ENCODE measurements at places on chromosomes 7 and 10.

- no peak for DNase-seq
Observed at GRCh38 chr10:116287906-116288501, 15.0 kb upstream of the GFRA1 start.

DNA sequence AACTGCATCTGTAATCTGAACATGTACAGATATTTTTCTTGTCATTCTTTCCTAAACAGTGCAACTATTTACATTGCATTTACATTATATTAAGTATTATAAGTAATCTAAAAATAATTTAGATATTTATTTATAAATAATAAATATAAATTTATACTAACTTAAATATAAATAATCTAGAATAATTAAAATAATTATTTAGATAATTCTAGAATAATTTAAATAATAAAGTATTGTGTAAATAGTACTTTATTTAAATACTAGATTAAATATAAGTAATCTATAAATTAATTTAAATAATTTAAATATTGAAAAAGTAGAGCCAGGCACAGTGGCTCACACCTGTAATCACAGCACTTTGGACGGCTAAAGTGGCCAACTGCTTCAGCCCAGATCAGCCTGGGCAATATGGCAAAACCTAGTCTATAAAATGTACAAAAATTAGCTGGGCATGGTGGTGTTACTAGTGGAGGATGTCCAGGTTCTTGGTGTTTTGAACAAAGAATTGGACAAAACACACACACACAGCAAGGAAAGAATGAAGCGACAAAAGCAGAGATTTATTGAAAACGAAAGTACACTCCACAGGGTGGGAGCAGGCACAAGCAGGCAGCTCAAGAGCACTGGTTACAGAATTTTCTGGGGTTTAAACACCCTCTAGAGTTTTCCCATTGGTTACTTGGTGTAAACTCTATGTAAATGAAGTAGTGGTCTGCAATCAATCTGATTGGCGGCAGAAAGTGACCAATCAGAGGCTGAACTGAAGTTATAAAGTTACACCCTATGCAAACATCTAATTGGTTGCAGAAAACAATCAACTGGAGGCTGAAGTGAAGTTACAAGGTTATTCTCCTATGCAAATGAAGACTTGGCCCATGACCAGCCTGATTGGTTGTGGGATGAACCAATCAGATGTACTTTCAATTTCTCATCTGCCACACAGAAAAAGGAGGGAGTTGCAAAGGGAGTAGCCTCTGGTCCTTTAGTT lies 100.2 kb upstream of the SP4 start:
- DNase-seq, result no peak

DNA sequence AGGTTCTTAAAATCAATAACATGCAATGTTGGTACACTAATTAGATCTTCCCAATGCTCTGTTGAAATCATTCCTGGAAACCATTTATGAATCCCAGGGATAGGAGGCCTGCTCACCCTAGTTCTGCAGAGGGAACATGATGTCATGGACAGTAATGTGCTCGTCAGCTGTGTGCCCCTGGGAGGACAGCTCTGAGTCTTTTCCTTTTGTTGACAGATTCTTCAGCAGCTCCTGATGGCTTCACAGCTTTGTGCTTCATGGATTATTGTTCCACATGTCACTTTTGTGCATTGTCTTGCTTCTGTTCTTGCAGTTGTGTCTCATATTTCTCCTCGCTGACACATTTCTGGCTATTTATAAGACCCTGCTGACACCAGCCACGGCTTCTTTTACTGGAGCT lies 367.5 kb downstream of the CCSER2 start:
- no peak for DNase-seq

- DNase-seq, result no peak
Observed at GRCh38 chr7:48140001-48140681, 31.1 kb upstream of the ABCA13 start.

DNA sequence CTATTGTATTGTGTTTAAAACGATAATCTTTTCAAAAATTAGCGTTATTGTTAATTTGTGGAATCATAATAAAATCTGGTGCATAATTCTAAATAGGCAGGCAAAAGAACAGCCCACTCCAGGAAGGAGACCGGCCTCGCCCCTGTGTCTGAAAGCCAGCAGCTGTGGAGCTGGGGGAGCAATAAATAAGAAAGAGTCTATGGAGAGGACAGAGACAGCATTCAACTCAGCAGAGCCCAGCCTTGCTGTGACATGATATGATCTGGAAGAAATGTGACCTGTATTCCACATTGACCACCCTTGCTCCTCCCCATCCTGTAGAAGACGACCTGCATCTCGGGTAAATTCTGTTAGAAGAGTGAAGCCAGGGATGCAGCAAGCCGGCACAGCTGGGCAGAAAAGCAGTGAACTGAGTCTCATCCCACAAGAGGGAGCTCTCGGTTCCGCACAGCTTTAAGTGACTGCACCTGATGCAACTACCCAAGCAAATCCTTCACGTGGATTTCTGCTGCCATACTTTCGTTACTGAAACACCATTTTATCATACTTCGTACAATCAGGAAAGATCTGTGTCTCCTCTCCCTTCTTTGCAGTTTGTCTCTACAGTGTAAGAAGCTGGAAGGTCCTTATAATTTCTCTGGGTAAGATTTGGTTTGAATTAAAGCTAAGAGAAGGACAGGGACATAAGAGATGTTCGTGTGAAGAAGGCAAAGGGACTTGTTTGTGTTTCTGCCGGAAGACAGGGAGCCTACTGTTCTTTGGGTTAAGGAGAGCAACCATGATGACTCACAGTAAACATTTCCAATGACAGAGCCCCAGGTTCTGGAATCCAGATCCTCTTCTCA lies 427.1 kb downstream of the GPAM start:
- DNase-seq, result no peak

GRCh38 chr10:28624351-28624750 lies 53.0 kb upstream of the BAMBI start:
- no peak for DNase-seq

- DNase-seq, result no peak
Observed at GRCh38 chr7:85023066-85023712, 163.7 kb downstream of the SEMA3D start.

DNA sequence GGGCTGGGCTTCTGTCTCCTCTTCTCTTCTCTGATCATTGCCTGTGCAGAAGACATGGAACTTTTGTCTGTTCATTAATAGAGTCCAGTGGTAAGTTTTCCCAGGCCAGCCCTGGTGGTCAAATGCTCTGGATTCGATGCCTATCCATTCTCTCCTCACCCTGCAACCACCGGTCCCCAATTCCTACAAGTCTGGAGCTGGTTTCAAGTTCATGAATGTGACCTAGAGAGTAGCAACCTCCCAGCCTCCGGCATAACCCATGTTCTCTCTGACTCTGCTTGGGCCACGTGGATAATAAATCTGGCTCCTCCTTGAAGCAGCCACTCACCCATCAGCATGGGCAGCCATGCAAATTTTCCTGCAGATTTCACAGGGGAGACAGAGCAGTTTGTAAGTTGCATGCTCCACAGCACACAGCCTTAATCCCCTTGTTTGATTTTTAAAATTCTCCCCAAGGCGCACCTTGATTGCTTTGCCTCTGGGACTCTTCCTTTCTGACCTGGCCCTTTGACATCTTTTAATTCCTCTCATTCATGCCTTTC lies 37.3 kb upstream of the PDZD8 start:
- no peak for DNase-seq

DNA sequence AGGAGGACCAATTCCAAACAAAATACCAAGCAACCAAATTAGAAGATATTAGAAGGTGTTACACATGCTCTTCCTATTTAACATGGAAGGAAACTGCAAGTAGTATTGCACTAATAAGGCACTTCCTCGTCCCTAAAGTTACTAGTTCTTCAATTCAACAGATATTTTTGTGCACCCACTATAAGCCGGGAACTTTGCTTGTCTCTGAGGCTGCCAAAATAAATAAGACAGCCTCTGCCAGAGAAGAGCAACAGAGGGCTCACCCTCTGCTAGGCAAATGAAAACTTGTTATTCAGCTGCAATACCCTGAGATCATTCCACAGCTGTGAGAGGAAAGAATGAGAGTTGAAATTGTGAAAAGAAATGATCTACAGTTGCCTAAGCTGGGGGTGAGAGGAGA lies 37.4 kb upstream of the GSAP start:
- DNase-seq, result no peak

DNA sequence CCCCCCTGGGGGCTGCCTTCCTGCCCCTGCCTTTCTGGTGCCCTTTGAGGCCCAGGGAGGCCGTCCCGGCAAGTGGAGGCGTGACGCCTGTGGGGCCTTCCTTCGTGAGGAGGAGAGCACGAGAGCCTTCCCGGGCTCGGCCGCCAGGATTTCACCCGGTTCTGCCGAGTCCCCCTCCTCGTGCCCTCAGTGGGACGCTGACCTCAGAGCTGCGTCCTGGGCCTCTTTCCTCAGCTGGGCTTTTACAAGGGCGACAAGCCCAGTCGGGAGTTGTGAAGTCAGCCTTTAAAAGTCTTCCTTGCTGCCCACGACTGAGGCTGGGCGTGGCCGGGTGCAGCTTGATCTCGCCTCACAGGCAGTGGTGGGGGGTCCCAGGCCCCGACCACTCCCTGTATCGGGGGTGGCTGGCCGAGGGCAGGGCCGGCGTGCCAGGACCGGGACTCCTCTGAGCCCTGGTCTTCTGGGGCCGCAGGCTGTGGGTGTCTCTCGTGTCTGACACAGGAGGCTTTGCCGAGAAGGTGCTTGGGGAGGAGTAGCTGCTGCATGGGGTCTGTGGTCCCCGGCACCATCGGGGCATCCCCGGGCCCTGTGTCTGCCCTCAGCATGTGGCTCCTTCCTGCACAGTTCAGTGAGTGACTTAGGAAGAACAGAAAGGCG lies 41.8 kb downstream of the FAM20C start:
- DNase-seq, result no peak

DNA sequence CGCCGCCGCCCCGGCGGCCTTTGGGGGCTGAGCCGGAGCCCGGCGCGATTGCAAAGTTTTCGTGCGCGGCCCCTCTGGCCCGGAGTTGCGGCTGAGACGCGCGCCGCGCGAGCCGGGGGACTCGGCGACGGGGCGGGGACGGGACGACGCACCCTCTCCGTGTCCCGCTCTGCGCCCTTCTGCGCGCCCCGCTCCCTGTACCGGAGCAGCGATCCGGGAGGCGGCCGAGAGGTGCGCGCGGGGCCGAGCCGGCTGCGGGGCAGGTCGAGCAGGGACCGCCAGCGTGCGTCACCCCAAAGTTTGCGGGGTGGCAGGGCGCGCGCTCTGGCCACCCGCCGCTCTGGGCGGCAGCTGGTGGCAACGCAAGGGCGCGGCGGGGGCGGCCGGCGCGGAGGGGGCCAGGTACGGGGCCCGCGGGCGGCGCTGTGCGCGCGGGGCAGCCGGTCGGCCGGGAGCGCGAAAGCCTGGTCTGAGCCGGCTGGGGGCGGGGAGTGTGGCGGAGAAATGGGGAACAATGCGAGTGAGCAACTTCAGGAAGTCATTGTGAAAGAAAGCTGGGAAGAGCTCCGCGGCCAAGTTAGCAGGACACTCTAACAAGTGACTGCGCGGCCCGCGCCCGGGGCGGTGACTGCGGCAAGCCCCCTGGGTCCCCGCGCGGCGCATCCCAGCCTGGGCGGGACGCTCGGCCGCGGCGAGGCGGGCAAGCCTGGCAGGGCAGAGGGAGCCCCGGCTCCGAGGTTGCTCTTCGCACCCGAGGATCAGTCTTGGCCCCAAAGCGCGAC lies at the start of gene IKZF1:
Gene IKZF1 (plus strand): TSS at position 588 of the 782 bp plus-strand sequence. CDS start 14,346 bp downstream, outside the sequence.
- DNase-seq, result no peak

DNA sequence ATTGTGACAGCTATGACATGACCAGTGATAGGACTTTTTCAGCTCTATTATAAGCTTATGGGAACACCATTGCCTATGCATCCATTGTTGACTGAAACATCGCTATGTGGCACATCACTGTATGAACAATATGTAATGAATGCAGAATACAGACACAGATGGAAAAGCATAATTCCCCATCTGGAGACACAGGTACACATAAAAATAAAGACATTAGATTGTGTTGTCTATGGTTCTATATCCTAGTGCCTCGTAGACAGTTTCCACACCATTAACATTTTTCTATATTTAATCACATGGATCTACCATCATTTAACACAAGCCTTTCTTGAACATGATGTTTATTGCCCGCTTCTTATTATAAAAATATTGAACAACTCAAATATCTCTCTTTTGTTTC lies 96.3 kb upstream of the STK17A start:
- DNase-seq, result no peak

DNA sequence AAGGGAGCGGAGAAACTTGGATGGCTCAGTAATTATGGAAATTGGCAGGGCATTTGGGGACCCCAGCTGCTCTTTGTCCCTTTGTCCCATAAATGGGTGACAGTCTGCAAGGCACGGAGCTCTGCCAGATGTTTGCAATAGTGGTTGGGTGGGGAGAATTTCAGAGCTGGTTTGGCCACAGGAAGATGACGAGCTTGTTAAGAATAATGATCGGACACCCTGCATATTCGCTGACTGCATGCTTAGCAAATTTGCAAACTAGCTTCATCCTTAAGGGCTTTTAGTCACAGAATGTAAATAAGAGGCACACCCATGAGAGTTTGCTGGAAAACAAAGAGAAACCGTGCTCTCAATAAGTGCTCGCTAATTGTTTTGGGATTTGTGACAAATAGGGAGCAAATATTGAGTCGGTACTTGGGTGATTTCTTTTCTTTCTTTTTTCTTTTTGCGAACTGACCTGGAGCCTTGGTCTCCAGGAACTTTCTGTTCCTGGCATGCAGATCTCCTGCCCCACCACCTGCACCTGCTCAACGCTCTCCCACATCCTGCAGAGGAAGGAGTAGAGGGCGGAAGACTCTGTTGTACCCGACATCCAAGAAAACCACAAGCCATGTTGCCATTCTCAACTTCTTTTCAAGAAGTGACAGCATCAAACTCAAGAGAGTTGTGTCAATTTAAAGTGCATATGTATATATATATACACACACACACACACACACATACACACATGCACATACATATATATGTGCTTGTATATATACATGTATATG lies 238.9 kb downstream of the CAMK1D start:
- DNase-seq, result no peak

DNA sequence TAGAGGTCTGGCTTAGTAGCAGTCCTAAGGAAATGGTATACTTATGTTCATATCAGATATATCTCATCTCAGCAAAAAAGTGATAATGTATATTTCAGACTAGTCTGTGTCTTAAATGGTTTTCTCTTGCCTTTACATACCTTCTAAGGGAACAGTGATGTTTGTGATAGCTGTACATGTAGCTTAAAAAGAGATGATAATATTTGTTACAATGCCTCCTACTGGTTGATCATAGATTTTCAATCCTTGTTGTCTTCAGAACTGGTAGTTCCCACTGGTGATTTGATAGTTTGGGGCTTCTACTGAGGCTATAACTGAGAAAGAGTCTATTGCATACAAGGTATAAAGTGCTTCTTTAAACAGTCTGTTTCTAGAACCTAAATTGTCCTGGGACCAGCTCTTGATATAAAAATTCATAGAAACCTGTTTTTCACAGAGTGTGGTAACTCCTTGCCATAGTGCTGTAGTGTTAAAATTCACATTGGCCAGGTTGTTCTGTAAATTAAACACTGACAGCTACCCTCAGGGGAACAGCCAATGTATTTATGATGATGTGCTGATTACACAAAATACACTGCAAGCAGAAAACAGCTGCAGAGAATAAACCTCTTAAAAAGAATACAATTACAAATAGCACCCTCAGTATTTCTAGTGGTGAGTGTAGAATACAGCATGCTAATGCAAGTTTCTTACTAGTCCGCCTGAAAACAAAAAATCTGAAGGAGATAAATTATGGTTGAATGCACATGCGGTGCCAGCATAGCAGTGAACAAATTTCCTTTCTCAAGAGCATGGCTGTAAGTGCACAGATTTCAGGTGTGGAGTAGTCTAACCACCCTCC lies 90.3 kb downstream of the BTRC start:
- DNase-seq, result no peak
